ENCODE measurements at places on chromosomes 12 and 14. TPM values are rescaled to one million over a fixed set of nuclear protein-coding genes. Genes with fewer than 3 reads are reported as not detected.

DNA sequence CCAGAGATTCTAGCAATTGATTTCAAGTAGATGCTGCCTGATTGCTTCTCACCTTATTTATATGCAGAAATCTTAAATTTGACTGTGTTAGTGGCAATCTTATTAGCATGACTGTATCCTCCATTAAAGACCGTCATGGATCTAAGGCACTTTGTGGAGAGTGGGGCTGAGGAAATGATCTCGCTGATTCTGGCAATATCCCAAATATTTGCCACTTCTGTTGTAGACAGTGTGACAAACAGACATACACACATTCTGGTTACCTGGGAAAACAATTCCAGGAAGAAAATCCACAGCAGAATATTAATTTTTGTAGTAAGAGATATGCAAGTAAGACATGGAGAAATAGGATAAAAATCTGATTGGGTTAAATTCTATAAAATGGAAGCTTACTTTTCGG, 269.0 kb upstream of the G2E3 start:
- no peak for DNase-seq

DNA sequence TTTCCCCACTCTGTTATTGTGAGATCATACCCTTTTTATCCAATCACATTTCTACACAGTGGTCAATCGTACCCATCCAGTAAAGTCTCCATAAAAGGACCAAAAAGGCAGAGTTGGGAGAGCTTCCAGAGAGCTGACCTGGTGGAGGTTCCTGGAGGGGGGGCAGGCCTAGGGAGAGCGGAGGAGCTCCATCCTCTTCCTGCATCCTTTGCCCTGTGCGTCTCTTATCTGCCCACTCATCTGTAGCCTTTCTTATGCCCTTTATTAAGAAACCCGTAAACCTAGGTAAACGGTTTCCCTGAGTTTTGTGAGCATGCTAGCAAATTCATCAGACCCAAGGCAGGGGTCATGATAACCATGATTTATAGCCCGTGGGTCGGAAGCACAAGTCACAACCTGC, 26.2 kb downstream of the EVL start:
- DNase-seq = peak; percentile 26

- DNase-seq = no peak
These were observed 45.2 kb downstream of the VEZT start for GRCh38 chr12:95262808-95263207.

DNA sequence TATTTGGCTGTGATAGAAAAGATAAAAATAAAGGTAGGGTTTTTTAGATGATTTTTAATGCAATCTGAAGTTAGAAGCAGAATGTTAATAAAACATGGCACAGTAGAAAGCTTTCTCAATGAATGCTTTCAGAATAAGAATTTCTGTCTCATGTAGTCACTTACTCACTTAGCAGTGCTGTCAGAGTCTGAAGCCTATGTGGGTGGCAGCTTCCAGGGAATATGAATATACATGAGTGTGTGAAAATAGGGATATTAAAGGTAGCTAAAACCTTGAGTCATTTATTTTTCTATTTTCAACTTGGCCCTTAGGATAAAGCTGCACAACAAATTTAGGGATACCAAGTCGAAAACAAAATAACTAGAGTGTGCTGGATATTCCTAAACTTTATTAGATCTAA, 427.9 kb downstream of the AEBP2 start:
- no peak for DNase-seq

DNA sequence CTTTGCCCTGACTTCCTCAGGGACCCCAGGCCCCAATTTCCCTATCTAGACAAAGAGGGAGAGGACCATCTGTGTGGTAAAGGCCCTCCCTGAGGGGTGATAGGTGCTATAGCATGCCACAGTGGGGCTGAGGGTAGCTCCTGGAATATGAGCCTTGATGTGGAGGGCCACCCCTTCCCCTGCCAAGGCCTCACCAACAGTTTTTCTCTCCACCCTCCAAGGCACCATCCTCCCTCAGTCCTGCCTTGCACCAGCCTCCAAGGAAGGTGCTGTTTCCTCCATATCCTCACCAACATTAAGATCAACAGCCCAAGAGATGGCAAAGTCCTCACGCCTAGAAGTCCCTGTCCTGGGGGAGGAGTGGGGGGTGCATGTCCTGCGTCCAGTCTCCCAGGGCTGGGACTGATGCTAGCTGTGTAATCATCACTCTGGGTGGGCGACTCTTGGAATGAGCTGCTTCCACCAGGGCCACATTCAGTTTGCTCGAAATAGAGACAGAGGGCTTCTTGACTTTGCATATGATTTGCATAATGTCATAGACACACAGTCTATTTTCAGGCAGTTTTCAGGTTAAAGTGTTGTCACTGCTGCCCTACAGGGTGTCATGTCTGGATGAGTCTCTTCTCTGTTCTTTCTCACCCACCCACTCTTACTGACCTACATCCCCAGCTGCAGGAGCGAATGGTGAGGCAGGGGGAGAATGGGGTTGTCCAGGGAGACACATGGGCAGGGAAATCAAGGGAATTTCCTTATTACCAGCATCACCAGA, 17.4 kb downstream of the ACVRL1 start:
- DNase-seq = no peak

GRCh38 chr14:76908834-76909233, 82.6 kb downstream of the LRRC74A start:
- no peak for DNase-seq

DNA sequence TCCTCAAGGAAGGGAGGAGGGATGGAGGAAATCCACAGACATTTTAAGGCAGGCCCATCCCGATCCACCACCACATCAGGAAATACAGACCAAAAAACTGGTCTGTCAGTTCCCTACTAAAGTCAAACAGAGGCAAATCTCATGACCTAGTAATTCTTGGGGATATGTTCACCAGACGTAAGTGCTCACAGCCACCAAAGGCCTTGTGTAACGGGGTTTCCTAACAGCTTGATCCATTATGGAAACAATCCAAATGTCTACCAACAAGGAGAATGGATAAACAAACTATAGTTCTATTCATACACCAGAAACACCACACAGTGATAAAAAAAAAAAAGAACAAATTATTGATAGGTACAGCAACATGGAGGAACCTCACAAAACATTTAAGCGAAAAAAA, 72.9 kb downstream of the PRKAB1 start:
- DNase-seq = no peak

The DEGS2 gene
- 136 TPM for total RNA-seq

The TEX52 gene
- total RNA-seq = not detected

The FOXA1 gene
- 9.8 TPM for total RNA-seq

The COCH gene
- 3.8 TPM for total RNA-seq

The SERPINA1 gene
- 3.9 TPM for total RNA-seq

The PLEKHD1 gene
- 0.13 TPM for total RNA-seq

The LBHD2 gene
- not detected for total RNA-seq

The PTCSC3 gene
- total RNA-seq = not detected

Data from lower leg skin (tissue), 4 donors.